ENCODE measurements at places on chromosomes 1 and 21.

DNA sequence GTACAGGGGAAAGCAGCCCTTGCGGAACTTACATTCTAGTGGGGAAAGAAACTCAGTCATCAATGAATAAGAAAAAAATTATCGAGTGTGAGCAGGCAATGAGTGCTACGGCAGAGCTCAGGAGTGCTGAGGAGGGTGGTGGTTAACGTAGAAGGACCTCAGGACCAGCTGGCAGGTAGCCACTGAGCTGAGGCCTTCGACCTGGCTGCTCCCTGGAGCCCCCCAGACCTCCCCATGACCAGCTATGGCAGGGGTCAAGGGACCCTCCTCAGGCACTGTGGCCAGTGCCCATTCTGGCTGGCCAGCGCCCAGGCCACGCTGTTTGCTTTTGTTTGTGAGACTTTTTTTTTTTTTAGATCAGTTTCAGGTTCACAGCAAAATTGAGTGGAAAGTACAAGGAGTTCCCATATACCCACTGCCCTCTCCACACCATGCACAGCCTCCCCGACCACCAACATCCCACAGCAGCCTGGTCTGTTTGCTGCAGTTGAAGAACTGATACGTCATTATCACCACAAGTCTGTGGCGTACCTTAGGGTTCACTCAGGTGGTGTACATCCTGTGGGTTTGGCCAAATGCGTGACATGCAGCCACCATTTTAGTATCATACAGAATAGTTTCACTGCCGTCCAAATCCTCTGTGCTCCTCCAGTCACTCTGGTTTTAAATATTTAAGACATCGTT, 11.8 kb upstream of the TTC22 start:
- DNase-seq: no peak

GRCh38 chr1:28358716-28359115, 10.8 kb upstream of the PHACTR4 start:
- DNase-seq: no peak

GRCh38 chr1:61981870-61982660, 212.6 kb upstream of the L1TD1 start:
- no peak for DNase-seq

- no peak for DNase-seq
Measured at GRCh38 chr21:45378258-45378966, 26.6 kb upstream of the COL18A1 start.

GRCh38 chr21:15343066-15343465, 278.3 kb upstream of the NRIP1 start:
- DNase-seq: no peak

DNA sequence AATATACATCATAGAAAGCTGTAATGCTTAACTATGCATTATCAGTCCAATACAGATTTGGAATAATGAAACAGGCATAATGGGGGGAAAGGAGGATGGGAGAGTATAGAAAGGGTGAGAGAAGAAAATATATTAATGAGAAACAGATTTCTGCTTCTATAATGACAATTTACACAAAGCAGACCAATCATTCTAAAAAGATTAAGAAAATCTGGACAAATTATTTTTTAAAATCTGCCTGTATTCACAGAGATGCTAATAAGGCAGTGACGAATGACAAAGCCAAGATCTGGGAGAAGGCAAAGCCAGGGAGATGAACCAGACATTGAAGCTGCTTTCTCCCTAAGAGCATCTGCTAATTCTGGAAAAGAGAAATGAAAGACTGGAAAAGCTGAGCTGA, 50.0 kb downstream of the SPATA6 start:
- no peak for DNase-seq

DNA sequence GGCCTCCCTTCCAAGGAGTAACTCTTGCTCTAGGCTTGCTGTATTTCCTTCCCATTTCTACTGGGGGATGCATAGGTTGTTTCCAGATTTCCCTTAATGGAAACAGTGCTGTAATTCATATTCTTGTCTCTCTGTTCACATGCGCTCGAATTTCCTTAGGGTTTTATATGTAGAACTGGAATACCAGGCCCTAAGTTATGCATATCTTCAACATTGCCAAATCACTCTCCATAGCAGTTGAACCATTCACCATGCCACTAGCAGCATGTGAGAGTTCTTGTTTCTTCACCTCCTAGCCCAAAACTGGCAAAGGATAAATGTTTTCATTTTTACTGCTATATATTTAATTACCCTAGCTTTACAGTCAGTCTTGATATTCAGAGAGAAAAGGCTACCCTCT, 12.8 kb downstream of the MAP10 start:
- DNase-seq: no peak

- no peak for DNase-seq
Measured at GRCh38 chr1:3069491-3070308, 697 bp downstream of the PRDM16 start.

DNA sequence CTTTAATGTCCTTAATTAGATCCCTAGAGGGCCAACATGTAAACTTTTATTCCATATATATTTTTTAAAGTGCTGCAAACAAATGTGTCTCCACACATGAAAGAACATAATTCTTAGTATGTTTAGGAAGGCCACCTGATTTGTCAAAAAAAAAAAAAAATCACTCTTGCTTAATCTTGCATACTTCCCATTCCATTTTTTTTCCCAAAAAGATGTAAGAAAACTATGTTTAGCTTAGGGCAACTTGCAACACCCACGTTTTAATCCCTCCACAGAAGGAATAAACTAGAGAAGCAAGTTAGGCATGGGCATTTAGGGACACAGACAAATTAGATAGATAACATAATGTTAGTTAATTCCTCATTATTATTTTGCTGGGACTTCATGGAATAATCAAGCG, 5.6 kb downstream of the YOD1 start:
- DNase-seq: no peak

GRCh38 chr1:81558291-81559076, 242.2 kb upstream of the ADGRL2 start:
- no peak for DNase-seq

DNA sequence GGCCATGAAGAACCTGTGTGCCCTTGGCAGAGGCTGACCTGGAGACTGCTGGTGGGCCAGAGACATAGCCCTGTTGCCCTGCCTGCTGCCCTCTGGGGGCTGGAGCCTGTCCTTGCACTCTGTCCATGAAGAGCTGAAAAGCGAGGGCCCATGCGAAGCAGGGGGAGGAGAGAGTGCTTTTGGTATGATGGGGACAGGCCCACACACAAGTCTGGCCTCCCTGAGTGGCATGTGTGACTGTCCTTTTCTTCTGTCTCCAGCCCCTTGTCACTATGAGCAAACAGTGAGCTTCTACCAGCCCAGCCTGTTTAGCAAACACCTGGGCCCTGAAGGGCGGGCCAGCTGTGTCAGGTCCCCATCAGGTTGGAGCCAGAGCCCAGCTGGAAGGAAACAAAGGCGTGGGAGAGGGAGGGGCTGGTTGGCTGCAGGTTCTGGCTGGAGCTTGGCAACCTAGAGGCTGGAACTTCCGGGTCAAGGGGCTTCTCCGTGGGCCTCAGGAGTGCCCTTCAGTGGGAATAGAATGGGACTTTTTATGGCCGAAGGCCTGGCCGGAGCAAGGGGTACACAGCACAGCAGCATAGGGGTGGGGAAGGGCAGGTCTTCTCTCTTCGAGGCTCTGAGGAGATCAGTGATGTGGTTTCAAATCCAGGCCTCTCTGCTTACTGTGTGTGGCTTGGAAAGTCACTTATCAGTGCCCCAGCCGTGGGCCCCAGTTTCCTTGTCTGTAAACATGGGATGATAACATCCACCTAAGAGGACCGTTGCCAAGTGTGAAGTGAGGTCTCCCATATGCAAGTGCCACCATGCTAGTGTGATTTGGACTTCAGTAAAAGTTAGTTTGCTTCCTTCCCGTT, 14.3 kb downstream of the QSOX1 start:
- DNase-seq: no peak

DNA sequence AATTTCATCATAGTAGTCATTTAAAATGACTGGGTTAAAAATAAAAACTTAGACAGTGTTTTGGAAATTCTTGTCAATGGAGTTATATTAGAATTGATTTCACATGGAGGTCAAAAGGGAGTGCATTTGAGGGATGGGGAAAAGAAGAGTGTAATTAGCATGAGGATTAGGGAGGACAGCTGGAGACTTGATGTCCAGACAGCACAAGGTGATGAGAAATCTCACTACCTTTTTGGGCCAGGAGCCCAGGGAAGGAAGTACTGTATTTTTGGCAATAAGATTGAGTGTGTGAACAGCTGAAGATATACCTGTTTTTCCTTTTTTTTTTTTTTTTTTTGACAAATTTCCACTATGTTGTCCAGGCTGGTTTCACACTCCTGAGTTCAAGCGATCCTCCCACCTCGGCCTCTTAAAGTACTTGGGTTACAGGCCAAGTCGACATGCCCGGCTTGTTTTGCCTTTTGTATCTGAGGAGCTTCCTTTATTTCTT, 163.6 kb downstream of the PAPPA2 start:
- DNase-seq: no peak

DNA sequence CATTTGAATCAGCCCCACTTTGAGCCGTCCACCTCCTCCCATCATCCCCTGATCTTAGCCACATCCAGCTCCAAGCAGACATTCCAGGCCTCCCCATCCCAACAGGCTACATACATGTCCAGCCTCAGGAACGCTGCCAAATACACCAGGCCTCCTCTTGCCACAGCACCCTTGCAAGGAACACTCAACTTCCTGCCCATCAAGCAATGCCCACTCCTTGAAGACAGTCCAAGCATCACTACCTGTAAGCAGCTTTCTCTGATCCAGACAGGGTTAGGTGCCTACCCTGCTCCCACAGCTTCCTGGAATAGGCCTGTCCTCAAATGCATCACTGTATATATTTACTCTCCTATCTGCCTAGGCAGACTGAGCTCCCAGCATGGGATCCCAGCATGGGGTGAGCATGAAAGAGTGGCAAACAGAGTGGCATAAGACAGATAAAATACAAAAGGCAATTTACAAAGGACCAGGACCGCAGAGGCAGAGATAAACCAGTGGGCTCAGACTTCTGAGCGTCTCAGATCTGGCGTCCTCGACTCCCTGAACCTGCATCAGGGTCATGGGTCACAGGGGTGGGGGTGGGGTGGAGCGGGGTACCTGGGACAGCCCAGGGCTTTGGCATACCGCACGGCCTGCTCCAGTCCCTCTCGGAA, 816 bp downstream of the HYI start:
- DNase-seq: no peak

DNA sequence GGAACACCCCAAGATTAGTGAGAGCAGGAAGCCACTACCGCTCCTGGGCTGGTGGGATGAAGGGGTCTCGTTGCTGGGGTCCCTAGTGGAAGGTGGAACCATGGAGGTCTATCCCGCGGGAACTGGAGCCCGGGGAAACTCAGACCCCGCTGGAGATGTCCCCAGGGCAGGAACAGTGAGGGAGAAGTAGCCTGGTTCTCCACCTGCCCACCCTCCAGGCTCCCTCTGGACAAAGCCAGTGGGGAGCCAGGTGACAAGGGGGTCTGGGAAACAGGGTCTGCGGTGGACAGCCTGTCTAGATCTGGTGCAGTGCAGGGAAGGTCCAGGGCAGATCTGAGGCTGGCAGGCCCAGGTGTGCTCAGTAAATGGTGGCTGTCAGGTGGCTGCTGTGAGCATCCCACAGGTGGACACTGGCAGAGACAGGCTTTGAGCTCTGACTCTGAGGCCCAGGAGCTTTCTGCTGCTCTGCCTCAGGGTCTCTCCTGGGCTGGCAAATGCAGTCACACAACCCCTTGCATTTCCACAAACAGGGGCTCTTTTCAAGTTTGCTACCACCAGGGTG, 88.0 kb upstream of the TLR5 start:
- DNase-seq: no peak

DNA sequence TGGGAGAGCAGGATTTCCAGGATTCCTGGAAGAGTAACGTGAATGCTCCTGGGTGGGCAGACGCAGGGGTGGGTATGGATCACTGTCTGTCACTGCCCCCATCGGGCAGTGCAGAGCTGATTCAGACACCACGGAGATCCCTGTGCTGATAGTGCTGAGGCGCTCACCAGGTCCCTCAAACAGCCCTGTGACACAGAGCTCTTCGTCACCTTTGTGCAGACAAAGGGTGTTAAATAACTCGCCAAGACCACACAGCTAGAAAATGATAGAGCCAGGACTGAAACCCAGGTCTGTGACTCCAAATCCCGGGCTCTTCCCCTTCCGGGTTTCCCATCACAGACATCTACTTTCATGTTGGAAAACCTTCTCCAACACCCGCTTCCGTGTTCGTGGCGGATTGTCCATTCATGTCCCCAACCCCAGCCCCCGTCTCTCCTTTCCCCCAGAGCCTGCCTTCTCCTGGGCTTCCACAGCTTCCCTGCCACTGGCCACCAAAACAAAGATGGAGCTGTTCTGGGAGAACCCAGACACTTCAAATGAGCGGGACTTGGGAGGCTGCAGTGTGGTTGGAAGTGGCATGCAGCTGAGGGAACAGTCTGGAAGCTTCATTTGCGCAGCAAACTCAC, 2.6 kb downstream of the EFHD2 start:
- DNase-seq: no peak

Data from gastrocnemius medialis (tissue), 4 donors.